Skeletal muscle cell (primary cell): ENCODE measurements at places on chromosomes 7 and 10.

DNA sequence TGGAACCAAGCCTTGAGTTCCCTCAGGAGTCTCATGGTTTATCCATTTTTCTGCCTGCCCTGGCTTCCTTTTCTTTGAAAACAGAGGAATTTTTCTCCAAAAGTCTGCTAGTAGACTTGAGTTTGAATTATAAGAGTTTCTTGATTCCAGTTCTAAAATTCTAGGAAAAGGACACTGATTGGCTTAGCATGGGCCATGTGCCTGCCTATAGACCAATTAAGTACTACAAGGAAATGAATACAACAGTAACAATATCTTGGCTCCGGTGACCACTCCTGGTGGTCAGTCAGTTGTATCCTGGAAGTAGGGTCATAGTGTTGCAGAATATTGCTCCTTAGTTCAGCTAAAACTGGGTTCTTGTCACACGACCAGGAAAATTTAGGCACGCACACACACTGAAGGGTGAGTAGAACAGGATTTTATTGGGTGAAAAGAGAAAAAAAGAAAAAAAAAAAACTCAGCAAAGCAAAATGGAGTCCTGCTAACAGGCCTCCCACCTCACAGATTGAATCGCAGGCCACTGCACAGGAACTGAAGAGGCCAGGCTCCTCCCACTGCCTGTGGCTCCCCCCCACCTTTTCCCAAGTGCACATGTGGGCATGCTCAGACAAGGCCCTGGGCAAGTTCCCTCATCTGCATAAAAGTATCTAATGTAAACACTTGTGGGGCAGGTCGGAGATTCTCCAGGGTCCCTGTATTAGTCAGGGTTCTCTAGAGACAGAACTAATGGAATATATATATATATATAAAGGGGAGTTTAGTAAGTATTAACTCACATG, 155.1 kb downstream of the LYZL1 start:
- DNase-seq = no peak

- no peak for DNase-seq
These were observed 4.4 kb downstream of the ITPRIP start for GRCh38 chr10:104333728-104334373.

DNA sequence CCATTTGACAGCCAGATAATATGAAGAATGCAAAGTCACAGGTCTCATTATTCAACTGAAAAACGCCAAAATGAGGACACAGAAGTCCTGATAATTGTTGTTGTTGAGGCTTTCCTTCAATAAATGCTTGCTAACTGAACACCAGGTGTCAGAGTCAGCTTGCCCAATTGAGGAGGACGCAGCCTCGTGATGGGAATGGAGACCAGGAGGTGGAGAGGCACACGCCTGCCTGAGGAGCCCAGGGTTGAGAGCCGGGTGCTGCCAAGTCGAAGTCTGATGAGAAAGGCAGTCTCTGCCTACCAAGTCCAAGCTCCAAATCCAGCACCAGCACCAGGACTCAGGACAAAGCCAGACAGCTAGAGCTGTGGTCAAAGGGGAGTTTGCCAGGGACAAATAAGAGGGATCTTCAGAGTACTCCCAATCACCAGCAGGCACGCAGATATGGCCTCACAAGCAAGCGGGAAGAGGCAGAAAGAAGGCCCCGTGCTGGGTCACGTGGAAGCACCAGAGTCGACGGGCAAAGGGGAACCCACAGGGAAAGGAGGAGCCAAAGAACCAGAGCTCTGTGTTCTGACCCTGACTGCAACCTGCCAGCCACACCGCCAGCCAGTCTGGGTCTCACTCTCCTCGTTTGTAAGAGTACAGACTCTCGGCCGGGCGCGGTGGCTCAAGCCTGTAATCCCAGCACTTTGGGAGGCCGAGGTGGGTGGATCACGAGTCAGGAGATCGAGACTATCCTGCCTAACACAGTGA, 47.6 kb downstream of the VOPP1 start:
- no peak for DNase-seq

DNA sequence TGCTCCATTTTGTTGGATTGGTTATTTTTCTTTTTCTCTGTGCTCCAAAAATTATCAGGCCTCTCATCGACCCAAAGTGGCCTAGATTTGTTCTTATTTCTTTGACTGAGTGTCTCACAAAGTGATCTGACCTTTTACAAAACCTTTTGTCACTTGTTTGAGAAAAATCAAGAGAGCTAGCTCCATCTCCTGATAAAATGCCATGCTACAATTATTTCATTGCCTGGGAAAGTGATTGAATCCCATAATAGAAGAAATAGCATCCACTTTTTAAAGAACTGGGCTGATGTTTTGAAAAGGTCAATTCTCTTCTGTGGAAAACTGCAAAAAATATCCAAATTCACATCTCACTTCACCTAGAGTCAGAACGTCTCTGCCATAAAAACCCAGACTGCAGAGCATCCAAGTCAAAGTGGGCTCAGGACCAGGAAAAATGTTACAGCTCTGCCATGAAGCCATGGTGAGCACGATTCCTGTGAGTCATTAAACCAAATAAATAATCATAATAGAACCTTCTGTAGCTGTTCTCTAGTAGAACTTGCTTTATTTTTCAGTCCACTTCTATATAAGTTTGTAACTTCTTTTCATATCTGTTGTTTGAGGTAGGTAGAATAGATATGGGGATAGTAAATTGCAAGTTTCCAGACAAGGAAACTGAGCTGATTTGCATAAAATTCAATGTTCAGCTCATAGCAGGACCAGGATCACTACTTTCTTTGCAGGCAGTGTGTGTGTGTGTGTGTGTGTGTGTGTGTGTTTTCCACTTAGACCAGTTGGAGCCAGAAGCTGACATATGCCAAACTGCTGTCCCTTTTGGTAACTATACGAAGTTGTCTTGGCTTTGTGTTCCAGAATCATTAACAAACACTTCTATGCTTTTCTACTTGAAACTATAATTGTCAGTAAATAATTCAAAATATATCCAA, 632.5 kb upstream of the ANKRD30A start:
- DNase-seq = no peak

GRCh38 chr10:104732222-104732621, 91.1 kb downstream of the SORCS3 start:
- DNase-seq = no peak

DNA sequence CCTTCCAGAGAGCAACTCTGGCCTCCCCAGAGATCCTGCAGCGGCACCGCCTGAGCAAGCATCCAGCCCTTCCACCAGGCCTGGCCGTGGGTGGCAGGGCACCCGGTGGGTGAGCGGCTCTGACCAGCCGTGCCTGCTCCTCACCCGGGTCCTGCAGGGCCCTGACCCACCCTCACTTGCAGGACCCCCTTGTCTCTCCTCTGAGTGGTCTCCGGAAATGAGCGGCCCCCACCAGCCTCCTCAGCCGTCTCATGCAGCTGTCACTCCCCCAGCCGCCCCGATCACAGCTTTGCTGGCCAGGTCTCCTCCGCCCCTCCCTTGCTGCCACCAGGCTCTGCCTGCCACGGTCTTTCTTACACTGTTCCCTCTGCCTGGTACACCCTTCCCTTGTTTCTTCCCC, 218.2 kb downstream of the TCERG1L start:
- no peak for DNase-seq

- no peak for DNase-seq
These were observed 370.0 kb upstream of the GHITM start for GRCh38 chr10:83769281-83769820.

DNA sequence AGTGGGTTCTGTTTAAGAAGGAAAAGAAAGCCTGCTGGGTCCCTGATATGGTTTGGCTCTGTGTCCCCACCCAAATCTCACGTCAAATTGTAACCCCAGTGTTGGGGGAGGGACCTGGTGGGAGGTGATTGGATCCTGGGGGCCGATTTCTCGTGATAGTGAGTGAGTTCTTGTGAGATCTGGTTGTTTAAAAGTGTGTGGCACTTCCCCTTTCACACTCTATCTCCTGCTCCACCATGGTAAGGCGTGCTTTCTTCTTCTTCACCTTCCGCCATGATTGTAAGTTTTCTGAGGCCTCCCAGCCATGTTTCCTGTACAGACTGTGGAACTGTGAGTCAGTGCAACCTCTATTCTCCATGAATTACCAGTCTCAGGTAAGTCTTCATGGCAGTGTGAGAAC, 42.6 kb downstream of the INPP5A start:
- no peak for DNase-seq

DNA sequence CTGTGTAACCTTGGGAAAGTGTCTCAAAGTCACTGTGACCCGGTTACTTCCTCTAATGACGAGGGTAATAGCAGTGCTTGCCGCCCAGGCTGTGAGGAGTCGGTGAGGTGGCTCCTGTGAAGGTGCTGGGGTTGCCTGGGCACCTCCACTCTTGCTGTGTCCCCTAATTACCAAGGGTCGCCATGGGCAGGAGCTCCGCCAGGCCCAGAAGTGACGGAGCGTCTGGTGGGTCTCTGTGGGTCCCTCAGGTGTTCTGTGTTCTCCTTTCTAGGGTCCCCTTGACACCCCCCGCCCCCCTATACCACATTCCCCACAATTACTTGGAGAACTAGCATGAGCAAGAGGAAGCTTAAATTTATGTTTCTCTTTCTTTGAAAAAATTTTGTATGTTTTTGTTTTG, 161.5 kb downstream of the WDR37 start:
- no peak for DNase-seq

- no peak for DNase-seq
These were observed 97.1 kb downstream of the TCF7L2 start for GRCh38 chr10:113047151-113047550.

GRCh38 chr10:93097386-93097785, 23.7 kb downstream of the CYP26A1 start:
- no peak for DNase-seq

DNA sequence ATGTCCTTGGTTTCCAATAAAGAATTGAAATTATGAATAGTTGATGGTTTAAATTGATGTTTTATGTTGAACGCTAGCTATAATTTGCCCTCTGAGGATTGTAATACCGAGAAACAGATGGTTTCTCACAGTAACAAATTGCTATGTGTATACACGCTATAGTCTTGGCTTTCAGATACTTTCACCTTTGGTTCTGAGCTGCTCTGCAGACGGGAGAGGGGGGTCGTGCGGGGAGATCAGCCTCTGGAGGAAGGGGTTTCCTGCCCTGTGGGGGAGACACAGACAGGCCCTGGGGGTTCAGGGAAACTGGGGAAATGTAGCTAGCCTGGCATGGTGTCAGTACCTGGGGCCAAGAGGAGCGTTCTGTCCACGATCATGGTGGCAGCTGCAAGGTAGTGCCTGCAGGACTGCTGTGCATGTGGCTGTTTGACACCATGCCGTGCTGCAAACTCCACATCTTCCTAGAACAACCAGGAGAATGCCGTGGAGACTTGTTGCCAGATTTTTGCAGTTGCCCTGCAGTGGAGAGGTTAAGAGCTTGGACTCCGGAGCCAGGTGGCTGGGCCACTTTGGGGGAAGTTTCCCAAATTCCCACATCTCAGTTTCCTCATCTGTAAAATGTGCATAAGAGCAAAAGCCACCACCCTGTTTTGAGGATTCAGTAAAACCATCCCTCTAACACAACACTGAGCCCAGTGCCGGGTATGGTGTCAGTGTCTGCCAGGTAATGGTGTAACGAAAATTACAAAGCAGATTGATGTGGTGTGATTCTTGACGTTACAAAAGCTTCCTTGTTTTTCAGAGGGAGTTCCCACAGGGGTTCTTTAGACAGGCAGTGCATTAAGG, 167.9 kb downstream of the CUX1 start:
- DNase-seq = no peak

DNA sequence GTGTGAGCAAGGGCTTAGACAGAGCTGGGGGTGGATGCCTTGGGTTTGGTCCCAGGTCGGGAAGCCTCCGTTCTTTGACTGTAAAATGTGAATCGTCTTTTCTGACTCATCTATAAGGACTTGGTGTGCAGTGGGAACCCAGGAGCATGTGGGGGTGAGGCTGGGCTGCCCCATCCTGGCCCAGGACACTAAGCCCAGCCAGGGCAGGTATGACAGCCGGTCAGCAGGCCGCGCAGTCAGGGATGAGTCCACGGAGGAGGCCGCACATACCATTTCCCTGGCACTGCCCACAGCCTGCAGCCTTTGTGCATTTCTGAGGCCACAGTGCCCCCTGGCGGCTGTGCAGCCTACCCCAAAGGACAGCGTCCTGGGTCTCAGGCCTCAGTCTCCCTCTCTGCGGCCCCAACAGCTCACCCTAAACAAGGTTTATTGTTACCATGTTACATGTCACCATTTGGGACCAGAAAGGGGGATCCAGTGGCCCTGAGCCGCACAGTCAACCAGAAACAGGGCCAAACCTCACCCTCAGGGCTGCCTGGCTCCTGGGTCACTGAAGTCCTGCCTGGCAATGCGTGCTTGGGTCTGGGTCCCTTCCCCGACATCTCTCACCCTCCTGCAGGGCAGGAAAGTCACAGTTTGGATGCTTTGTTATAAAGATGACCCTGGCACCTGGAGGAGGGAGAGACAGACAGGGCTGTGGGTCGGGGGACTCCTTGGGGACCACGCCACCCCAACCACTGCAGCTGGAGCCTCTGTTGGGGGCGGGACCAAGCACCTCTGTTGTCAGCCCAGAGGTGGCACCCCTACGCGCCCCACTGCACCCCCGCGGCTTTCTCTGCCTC, 14.4 kb upstream of the SH2B2 start:
- peak; percentile 29 for DNase-seq

DNA sequence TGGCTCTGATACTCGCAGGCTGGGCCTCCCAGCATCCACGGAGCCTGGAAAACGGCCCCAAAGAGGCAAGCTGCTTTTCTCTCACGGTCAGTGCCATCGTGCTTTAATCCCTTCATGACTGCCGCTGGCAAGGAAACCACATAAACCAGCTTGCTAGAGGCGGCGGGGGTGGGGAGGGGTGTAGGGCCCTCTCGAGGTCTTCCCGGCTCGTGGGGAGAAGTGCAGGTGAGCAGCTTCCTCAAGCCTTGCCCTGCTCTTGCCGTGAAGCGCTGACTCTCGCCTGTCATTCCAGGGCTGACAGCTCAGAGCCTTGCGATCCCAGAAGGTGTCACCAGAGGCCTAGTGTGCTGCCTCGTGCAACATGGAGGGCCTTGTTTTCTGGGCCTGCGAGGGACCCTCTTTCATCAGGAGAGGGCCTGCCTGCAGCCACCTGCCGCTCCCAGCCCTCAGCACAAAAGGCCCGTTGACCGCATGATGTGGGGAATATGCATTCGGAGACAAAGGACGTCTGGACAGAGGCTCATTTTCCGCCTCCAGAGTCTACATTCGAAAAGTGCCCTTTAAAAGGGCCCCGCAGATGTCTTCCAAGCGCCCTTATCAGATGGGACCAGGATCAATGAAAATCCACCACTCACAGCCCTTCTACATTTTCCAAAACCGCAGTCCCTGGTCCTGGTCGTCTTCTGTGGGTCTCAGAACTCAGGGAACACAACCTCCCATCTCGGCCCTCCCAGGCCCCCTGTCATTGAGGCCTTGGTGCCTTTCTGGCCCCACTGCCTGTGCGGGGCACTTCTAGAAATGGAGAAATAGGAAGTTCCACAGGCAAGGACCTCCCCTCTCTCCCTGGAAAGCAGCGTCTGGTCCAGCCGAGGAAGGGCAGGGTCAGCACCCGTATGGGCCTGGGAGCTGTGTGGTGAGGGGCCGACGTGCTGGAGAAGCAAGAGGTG, 58.7 kb downstream of the ZRANB1 start:
- no peak for DNase-seq

GRCh38 chr10:30500534-30500933, 66.5 kb downstream of the MAP3K8 start:
- DNase-seq = no peak

GRCh38 chr7:26295586-26295985, 3.9 kb downstream of the SNX10 start:
- no peak for DNase-seq
